ENCODE measurements at places on chromosomes 11 and 22.
A peak's percentile ranks its signal among the peaks of the same experiment; 100 is the strongest.

DNA sequence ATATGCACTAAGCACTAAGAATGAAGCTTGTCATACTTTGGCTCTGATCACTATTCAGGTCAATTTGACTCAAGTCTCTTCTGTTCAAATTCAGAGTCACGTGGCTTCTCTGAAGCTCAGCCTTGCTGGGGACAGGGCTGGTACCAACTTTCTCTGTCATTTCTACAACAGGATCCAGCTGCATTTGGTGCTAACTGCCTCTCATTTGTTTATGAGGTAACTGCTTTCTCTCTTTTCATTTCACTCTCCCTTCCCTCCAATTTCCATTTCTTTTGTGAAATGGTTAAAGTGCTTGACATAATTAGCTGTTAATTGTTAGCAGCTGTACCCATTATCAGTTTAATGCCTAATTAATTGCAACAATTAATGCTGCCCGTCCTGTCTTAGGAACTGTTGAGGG lies 259.7 kb upstream of the PLET1 start:
- DNase-seq, result no peak

DNA sequence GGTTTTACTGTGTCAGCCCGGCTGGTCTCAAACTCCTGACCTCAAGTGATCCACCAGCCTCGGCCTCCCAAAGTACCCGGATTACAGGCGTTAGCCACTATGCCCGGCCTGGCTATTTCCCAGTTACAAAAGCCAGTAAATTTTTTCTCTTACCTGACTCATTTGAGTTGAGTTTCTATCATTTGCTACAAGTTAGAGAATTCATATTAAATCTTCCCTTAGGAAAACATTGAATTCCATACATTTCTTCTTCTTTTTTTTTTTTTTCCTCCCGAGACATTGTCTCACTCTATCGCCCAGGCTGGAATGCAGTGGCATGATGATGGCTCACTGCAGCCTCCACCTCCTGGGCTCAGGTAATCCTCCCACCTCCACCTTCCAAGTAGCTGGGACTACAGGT lies 26.0 kb downstream of the CHEK2 start:
- DNase-seq, result no peak

DNA sequence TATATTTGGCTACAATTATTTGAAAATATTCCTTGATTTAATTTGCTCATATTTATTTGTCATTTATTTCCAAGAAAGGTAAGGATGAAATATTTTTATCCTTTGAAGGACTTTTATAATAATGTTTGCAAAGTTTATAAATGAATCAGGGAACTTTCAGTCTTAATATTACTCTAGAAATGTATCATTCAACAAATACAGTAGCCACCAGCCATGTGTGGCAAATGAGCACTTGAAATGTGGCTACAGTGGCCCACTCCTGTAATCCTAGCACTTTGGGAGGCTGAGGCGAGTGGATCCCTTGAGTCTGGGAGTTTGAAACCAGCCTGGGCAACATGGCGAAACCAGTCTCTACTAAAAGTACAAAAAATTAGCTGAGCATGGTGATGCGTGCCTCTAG lies 20.3 kb upstream of the PHF21A start:
- DNase-seq, result no peak

DNA sequence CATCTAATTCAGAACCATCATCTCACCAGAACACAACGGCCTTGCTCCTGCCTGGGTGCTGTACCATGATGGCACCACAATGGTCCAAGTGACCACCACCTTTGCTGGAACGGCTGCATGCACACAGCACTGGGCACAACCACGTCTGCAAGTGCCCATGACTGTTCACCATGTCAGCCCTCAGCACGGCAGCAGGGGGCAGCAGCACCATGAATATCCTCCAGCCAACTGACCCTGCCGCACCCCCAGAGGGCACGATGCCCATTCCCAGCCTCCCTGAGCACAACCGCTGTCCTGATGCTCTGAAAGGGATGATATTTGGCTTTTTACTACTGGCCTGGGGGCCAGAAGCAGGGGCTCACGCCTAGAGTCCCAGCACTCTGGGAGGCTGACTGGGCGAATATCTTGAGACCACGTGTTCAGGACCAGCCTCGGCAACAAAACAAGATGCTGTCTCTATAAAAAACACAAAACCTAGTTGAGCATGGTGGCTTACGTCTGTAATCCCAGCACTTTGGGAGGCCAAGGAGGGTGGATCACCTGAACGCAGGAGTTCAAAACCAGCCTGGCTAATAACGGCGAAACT lies 25.7 kb downstream of the DRD4 start:
- peak; percentile 65 for DNase-seq

- no peak for DNase-seq
Measured at GRCh38 chr11:76705826-76706225, 35.3 kb upstream of the LRRC32 start.

- DNase-seq, result no peak
Measured at GRCh38 chr11:15519124-15519791, 404.5 kb downstream of the INSC start.

GRCh38 chr11:20126724-20127123 lies 33.6 kb downstream of the DBX1 start:
- no peak for DNase-seq

DNA sequence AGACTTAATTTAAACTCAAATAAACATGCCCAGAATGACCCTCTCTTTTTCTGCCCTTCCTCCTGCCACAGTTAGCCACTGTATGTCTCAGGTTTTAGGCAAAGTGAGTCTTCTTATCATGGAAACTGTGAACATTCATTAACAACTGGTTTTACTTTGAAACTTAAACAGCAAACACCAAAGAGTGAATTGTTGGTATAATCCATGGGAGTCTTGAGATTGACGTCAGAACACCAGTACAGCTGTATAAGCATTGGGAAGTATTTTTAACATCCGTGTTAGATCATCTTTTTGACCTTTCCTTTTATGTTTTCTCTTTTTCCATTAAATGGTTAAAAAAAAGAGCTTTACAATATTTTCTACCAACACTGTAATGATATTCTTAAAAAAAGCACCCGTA lies 38.9 kb downstream of the ARHGEF12 start:
- no peak for DNase-seq

DNA sequence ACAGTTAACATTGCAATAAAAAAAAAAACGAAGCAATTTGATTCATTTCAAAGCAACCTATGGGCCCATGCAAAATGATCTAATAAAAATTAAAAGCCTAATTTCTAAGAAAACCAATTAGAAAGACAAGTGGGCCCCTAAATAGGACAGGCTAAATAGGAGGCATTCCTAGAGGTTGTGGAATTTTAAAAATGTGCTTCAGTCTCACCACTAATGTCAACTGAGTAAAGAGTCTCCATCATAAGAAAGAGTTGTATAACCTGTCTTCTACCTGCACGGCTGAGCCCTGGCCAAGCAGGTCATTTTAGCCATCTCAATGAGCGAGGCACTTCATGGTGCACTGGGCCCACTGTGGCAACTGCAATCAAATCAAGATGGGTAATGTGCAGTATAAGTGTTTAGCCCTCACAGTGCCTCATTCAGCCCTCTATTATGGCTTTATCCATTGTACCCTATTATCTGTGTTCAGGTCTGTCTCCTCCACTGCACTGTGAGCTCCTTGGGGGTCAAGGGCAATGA lies 76.4 kb downstream of the PRSS23 start:
- DNase-seq, result no peak

DNA sequence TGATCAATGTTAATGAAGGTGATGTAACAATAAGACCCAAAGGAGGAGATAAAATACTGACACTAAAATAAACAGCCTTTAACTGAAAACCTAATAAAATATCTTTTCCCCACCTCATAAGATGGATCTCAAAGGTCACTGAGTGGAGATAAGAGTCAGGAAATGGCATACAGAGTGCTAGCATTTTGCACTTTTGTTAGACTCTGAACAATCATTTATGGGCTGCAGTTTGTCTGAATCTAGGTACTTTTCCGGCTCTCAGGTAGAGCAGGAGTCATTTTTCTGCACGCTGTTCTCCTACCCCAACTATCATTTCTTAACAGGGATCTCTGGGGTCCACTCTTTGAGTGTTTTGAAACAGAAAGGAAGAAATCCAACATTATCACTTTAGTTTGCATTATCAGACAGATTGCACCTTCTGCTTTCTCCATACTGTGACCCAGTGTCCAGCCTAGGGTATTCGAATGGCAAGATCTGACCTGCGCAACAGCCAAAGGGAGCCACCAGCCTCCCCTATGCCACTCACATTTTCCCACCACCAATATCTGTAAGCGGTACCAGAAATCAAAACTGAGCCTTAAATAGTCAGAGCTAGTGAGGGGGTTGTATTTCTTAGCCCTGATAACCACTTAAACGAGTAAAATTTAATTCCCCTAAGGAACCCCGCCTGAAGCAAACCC lies 863 bp downstream of the SIAE start:
- no peak for DNase-seq

GRCh38 chr11:96506953-96507354 lies 117.1 kb downstream of the JRKL start:
- no peak for DNase-seq

DNA sequence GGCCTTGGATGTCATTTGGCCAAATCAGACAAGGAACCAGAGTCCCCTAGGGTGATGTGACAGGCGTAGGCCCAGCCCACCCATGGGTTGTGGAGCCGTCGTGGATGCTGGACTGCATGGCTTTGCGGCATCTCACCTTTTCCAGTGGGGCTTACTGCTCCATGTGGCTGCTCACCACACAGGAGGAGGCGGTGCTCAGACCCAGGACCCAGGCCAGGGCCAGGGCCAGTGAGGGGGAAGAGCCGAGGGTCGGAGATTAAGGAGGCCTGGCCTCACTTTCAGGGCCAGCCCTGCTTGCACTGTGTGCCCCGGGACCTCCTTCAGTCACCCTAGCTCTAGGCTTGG lies 105.6 kb downstream of the ST3GAL4 start:
- no peak for DNase-seq

DNA sequence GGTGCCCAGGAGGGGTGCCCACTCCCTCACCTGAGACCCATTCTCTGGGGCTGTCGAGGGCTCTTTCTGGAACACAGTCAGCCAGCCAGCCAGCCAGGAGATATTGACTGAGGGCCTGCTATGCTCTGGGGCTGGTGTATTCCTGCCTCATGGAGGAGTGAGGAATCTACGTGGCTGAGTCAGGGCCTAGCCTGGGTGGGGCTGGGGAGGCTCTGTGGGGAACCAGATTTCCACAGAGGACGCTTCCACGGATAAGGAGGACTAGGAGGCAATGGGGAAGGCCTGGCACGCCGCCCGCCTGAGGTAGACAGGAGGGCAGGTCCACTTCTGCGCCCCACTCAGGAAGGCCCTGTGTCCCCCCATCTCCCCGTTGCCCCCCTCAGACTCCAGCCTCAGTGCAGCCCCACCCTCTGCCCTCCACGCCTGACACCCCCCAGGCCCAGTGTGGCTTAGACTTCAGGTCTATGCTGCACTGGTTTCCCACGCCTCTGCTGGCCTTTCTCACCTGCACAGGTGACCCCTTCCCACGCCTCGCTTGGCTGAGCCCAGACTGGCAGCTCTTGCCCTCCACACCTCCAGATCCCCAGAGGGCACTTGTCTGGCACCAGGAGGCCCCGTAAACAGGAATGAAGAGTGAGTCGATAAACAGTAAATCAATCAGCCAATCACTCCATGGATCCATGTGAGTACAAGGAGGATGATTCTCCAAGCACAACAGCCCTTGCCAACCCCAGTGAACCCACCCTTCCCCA lies 37.5 kb downstream of the MACROD1 start:
- no peak for DNase-seq

GRCh38 chr22:42800451-42801251 lies 56.4 kb downstream of the ARFGAP3 start:
- DNase-seq, result no peak

DNA sequence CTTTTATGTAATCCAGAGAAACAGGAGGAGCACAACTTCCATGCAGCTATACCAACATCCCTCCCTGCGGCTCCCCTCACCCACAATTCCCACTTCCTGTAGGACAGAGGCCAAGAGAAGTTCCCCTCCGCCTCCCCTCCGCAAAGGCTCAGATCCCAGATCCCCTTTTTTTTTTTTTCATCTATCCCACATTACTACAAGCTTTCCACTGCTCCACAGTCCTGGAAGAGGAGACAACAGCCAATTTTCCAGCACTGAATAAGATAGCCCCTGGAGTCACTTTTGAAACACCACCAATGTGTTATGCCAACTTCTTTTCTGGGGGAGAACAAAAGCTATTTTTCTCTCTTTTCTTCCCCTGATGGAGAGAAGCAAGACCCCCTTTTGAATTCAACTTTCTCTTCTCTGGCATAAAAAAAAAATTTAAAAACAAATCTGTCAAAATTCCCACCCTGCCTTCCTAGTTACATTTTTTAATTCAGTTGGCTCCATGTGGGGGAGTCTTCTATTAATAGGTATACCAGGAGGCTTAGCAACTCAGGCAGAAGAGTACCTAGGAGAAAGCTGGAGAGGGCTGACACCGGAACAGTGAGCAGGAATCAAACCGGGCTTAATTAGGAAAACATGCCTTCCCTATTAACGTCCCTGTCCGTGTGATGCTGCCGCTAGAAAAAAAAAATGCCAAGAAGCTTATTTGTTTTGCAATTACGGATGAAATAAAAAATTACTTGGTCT lies 543.4 kb downstream of the BUD13 start:
- no peak for DNase-seq

DNA sequence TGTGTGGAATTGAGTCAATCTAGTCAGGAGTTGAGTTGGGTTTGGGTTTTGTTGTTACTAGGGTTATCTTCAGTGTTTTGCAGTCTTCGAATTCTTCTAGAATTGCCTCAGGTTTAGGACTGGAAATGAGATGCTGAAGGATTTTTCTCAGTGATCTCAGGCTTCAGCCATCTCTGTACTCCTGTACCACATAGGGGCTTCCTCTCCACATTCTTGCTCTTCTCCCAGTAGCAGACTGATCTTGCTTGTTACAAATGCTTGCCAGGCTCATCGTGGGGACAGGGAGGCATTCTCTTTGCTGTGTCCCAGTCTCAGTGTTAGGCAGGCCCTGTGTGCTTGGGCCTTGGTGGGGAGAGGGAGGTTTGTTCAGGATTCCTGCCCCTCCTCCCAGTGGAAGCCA lies 96.1 kb downstream of the LRRC32 start:
- no peak for DNase-seq

DNA sequence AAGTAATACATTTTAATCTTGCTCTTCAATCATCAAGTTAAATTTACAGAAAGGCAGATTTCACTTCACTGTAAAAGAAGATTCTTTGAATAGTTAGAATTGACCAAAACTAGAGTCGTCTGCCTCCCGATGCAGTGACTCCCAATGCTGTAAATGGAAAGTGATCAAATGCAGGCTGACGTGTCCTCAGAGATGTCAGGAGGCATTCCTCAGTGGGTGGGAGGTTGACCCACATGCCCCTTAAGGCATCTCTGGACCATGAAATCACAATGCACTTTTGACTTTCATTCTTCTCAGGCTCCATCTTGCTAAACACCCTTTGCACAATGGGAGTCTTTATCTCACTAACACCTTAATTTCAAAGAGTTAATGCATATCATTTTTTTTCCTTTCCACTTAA lies 19.0 kb upstream of the CECR2 start:
- DNase-seq, result no peak

DNA sequence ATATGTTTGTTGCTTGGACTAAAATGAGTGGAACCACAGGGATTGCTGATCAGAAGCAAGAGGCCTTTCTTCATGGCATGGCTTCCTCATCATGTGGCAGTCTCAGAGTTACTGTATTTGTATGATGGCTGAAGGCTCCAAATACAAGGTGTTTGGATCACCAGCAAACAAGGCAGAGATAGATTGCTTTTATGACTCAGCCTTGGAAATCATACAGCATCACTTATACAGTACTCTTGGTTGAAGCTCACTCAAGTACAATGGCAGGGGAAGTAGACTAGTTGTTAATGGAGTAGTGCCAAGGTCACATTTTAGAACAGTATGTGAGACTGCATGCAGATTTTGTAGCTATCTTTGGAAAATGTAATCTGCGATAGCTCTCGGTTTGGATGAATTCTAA lies 16.6 kb downstream of the CAPRIN1 start:
- DNase-seq, result no peak
